ENCODE measurements at places on chromosomes 5 and 9.

DNA sequence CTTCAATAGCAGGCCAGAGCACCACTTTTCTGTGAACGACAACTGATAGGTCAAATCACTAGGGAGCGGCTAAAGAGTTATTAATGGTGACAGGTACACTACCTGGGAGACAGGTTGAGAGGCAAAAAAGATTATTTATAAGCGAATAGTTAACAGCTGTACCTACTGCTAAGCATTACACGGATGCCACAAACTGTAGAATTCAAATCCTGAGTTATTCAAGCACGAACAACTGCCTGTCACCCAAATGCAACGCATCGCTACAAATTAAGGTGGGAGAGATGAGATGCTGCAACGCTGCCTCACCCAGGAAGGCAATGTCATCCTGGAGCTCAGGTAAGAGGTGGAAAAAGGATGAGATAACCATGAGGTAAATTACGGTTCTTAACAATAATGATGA, 342.9 kb downstream of the BNC2 start:
- DNase-seq = no peak

- no peak for DNase-seq
Observed at GRCh38 chr5:179472174-179472573, 78.2 kb upstream of the RUFY1 start.

DNA sequence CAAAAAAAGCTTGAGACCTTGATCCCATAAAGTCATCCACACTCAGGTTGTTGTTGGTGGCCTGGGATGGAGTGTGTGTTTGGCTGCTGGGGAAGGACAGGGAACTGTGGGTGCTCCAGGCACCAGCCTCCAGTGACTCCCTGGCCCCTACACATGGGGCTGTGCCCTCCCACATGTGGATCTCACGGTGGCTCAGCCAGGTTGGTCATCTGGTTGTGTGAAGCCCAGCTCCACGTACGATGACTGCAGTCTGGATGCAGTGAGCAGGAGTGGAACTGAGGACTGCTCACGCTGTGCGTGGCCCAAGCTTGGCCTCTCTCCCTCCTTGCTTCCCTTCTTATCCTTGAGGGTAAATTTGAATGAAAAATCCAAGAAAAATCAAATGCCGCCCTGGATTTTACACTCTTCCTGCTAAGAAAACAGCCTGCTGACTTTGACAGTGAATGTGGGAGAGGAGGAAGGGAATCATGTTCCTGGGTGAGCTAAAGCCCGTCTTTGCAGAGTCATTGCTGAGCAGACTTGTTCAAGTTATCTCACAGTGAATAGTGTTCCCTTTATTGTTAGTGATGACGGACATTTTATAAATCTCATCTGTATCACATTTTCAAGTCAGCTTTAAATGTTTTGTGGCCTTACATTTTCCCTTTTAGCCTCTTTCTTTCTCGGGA, 65.1 kb upstream of the CACNA1B start:
- no peak for DNase-seq

- DNase-seq = no peak
Observed at GRCh38 chr5:15993919-15994318, 185.7 kb downstream of the MARCHF11 start.

DNA sequence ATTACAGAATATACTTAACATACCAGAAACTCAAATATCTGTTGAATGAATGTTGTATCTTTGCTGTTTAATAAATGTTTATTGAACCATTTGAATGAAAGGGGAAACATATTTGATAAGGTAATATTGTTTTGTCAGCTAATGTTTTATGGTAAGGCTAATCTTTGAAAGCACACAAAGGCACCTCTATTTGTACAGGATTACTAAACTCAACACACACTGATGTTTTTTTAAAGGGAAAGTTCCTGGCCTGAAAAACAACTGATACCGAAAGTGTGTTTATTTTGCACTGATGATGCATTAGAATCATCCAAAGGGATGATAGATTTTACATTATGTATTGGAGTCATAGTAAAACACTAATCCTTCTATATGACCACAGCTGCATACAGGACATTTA, 82.5 kb downstream of the ADCY2 start:
- no peak for DNase-seq

DNA sequence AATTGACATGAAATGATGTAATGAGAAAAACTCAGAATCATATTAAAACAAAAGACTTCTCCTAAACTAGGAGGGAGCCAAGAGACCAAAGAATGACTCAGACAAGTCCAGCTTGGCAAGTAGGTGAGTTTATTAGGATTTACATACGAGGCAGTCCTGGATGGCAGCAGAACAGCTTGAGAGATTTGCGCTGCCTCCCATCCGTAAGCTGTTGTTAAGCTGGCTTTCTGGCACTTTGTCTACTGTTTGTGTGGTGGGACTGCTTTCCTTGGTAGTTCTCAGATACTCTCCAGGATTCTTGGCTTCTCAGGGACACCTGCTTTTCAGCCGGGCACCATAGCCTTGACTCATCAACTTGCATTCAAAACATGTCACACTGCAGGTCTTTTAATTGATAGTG, 57.6 kb downstream of the COX7C start:
- no peak for DNase-seq

- no peak for DNase-seq
Observed at GRCh38 chr9:135663857-135664256, 748 bp downstream of the LCN9 start.

GRCh38 chr5:17287501-17288155, 70.2 kb downstream of the BASP1 start:
- DNase-seq = no peak

- peak; percentile 60 for DNase-seq
Observed at GRCh38 chr9:128026255-128026772, 40.8 kb downstream of the NAIF1 start.

DNA sequence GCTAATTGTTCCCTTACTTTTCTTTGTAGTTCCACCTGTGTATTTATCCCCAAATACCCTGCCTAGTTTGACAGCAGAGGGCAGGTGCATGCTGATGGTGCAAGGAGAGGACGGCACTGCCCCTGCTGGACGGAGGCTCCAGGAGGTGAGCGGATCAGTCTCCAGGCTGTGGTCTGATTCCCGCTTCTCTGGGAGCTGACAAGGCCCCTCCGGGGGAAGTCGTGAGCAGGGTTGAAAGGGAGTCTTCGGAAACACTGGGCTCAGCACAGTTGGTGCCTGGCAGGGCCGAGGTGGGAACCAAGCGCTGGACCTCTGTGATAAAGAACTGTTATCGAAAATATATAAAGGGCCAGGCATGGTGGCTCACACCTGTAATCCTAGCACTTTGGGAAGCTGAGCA, 52.9 kb downstream of the RASGEF1C start:
- DNase-seq = no peak
